ENCODE measurements at places on chromosomes 13 and 19. TPM values are rescaled to one million over a fixed set of nuclear protein-coding genes. Genes with fewer than 3 reads are reported as not detected.

Gene TEX26
- not detected for total RNA-seq

Gene ADAMTSL5
- 4.7 TPM for total RNA-seq

Gene TUBA3C
- total RNA-seq = not detected

- no peak for DNase-seq
These were observed 133.2 kb downstream of the LMO7 start for GRCh38 chr13:75769141-75769905.

GRCh38 chr13:50235604-50236342 is 220.5 kb downstream of the KCNRG start:
- no peak for DNase-seq

DNA sequence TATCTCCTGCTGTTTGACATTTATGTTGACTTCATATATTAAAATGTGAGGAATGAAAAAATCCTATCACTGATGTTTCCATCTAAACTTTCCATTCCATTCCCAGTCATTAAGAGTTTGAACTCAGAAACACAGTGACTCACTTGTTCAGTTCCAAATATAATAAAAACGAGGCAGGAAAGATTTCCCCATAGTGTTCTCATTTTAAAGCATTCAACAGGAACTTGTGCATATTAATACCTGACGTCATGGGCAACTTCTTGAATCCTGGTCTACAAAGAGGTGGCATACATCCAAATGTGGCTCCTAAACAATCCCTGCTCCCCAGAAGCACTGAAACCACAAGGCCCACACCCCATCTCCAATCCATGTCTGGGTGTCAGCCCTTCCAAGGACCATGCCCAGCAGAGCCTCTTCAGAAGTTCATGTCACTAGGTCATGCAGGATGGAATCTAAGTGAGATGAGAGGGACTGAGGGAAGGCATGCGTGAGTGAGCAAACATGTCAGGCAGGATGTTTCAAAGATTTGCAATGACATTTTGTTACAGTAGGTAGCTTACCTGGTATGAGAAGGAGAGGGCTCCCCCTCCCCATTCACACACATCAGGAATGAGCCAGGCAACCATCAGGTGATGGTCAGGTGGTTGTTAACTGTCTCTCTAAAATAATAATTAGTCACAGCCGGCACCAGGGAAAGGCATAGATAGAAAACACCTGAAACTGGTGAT is 9.4 kb upstream of the ERVV-2 start:
- DNase-seq = no peak

DNA sequence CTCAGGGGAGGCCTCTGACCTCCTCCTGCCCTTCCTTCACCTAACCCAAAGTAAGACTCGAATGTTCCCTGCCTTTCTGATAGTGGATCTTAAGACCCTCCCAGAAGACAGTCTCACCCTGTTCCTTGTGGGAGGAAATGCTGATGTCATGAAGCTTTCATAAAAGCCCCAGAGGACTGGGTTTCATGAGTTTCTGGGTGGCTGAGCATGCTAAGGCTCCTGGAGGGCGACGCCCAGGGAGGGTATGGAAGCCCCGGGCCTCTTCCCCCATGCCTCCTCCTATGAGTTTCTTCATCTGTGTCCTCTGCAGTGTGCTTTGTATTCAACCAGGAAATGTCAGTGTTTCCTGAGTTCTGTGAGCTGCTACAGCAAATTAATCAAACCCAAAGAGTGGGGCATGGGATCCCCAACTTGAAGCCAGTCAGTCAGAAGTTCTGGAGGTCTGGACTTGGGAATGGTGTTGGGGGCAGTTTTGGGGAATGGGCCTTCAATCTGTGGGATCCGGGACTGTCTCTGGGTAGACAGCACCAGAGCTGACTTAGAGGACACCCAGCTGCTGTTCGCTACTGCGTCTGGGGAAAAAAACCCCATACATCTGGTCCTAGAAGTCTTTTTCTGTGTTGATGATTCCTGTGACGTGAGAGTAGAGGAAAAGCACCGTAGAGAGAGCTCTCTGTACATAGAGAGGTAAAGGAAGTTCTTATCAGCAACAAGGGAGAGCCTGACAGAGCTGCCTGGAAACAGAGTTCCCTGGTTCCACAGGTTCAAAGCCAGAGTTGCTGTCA is 2.0 kb upstream of the LILRB2 start:
- DNase-seq = no peak

DNA sequence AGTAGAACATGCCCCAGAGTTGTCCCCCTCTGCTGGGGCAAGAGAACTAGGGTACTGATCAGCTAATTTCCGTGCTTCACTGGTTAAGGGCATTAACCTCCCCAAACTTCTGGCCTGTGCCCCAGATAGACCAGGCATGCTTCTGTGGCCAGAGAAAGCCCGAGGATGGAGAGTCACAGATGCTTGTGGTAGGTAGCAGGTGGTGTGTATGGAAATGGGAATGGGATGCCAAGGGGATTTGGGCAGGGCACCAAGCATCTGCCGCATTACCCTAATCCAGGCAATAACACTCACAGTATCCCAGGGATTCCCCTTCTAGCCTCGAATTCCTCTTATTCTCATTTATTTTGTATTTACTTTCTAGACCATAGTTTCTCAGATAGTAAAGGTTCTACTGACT is 124.8 kb upstream of the KLF12 start:
- DNase-seq = no peak

DNA sequence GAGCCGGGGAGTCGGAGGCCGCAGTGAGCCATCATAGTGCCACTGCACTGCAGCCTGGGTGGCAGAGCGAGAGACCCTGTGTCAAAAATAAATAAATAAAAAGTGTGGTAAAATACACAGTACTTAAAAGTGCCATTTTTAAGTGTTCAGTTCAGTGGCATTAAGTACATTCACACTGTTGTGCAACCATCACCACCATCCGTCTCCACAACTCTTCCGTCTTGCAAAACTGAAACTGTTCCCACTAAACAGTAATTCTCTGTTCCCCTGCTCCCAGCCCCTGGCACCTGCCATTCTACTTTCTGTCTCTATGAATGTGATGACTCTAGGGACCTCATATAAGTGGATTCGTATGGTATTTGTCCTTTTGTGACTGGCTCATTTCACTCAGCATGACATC is 13.3 kb downstream of the SLC25A42 start:
- DNase-seq = no peak
